ENCODE measurements at places on chromosomes 4 and X. TPM values are rescaled to one million over a fixed set of nuclear protein-coding genes. Genes with fewer than 3 reads are reported as not detected.

DNA sequence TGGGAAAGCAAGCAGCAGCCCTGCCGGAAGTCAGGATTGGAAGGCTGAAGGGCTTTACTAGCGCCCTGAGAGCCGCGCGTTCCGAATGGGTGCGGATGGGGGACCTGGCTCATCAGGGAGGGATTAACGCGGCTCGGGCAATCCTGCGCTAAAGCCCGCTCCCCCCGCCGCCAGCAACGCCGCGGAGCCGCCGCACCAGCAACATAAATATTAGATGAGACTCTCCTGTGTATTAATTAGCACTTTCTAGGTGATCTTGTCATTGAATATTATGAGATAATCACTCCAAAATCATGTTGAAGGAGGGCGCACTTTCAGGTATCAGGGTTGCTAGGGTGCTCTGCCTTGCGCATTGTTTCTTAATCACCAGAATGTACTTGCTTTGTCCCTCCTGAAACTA is 357.2 kb upstream of the FAM241A start:
- no peak for DNase-seq

- no peak for DNase-seq
Measured at GRCh38 chr4:186657764-186658163, 65.9 kb downstream of the FAT1 start.

DNA sequence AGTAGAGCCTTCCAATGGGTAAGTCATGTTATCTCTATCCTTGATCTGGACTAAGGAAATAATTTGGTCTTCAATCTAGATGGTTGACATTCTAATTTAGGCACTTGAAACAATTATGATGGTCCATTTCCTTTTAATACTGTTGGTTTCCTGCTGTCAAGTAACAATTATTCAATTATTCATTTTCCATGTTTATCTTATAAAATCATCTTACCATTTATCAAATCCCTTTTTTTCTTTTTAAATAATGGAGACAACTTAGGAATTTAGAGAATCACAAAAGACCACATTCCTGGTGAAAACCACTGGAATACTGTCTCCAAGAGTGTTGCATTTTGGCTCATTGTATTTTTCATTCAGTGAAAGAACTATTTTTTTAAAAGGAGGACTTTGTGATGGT is 148.7 kb upstream of the CTSO start:
- DNase-seq, result no peak

GAGE13 gene
- not detected for polyA plus RNA-seq

RAB9B gene
- 2.6 TPM for polyA plus RNA-seq

GRCh38 chr4:153223930-153224329 is 19.7 kb downstream of the TRIM2 start:
- no peak for DNase-seq

TMSB15C gene
- polyA plus RNA-seq, result 16.7 TPM

GABRB1 gene
- polyA plus RNA-seq, result 0.67 TPM

DNA sequence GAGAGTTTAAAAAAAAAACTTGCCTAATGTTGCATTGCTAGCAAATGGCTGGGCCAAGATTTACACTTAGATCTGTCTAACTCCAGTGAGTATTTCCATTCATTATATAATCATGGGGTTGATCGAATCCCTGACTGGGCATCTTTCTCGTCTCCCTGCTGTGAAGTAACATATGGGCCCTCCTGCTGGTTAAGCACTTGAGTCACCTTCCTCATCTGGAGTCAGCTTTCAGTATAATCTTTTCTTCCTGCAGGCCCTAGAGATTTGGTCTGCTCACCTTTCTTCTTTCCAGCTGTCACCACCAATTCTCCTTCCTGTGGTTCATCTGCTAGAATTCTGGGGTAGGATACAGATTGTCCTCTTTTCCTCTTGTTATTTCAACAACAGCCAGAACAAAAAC is 41.6 kb downstream of the TIGD2 start:
- no peak for DNase-seq

DNA sequence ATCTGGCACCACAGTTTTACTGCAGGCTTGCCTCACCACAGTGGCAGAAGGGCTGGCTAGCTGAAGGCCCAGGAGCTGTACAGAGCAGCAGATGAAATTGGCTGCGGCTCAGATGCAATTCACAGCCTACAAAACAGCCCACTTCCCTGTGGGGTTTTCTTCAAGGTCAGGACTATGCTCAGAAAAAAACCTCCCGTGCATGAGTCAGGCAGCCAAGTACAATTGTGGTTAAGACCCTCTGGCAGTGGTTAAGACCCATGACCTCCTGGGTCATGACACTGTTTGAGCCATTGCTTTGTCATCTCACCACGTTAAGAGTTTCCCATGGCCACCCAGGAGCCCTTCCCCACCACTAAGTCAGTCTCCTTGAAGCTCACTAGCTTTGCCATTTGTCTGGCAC is 276.3 kb downstream of the HNRNPD start:
- no peak for DNase-seq

- DNase-seq, result no peak
Measured at GRCh38 chr4:142713282-142714030, 132.6 kb downstream of the INPP4B start.

- no peak for DNase-seq
Measured at GRCh38 chr4:56619816-56620215, 61.3 kb downstream of the HOPX start.

DNA sequence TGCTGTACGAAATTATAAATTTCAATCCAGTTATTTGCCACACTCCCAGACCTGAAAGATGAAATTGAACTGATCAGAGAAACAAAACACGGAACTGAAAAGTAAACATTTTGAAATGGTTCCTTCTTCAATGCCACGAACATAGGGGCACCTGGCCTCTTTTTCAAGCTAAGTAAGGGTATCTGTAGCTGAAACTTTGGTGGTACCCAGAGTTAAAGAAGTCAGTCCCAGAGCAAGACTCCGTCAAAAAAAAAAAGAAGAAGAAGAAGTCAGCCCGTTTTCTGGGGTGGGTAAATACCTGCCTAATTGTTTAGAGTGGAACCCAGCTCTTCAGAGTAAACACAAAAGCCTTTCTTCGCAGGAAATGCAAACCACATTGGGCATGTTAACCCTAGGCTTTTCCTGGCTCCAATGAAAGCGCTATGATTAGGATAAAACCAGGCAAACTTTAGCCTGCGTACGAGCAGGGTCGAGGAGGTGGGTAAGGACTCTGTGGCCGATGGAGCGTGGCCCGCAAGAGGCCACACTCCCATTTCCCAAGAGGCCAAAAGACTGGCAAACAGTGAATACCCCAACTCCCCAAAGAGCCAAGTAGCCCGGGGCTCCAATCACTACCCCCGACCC is 1.3 kb downstream of the ANTXR2 start:
- peak; percentile 25 for DNase-seq

Data from renal cortex interstitium (tissue), 15 donors.